Liver (tissue), 10 donors: ENCODE measurements at places on chromosomes 11 and 22.

DNA sequence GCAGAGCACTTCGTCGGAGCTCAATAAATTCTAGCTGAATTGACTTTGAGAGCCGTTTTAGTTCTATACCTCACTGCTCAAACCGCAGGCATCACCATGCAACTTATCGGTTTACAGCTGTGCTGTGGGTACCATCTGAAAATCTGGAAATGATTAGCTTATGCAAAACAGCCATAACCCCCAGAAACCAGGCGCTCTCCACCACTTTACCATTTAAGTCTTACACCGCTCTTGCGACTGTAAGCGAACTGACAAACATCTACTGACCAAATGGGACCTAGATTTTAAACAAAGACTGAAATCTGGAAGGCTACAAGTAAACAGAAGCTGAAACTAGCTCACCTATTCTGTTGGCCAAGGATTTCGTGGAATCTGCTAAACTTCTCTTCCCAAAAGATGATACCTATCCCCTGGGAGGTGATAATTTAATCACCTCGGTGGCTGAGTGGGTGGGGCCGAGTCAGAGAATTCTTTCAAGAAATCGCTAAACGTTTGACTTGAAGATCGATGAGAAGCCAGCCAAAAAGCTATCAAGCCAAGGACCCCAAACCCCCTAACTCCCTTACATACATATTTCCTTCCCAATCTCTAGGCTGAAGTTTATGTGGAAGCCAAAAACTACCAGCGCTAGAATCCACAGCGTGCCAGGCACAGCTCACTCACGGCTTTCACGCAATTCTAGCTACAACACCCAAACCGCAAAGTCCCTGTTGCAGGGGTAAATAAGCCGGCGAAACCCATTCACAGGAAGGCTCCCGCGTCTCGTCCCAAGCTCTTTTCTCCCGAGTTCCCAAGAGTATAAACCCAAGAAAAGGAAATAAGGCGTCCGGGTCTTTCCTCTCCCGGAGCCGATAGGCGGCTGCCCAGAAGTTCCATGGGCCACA, 644 bp downstream of the SPTY2D1 start:
- DNase-seq: no peak

DNA sequence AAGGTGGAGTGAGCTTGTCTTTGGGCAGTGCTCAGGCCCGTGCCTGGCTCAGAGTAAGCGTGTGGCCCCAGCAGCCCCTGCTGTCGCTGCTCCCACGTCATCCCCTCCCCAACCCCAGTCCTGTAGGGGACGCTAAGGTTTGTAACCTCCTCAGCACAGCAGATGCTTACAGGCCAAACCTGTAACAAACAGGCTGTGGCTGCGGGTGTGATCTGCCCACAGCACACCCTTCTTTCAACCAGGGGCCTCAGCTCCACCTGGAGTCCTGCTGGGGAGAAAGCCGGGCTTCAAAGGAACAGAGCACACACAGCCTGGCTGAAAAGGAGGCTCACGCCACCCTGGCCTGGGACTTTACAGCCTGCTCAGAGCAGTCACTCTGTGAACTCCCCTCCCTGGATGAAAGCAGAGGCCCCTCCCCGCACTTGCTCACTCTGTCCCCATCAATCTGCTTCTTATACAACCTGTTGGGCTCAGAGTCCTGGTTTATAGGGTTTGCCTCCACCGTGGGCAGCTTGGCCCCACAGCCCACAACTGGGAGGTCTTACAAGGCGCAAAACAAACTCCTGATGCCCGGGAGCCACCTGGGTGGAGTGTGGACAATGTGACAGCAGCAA, 54.3 kb downstream of the SCUBE1 start:
- DNase-seq: no peak

- DNase-seq: no peak
These were observed 2084.3 kb downstream of the LRRC4C start for GRCh38 chr11:39374963-39375698.

- DNase-seq: no peak
These were observed 2.3 kb downstream of the PRSS23 start for GRCh38 chr11:86802601-86803051.

DNA sequence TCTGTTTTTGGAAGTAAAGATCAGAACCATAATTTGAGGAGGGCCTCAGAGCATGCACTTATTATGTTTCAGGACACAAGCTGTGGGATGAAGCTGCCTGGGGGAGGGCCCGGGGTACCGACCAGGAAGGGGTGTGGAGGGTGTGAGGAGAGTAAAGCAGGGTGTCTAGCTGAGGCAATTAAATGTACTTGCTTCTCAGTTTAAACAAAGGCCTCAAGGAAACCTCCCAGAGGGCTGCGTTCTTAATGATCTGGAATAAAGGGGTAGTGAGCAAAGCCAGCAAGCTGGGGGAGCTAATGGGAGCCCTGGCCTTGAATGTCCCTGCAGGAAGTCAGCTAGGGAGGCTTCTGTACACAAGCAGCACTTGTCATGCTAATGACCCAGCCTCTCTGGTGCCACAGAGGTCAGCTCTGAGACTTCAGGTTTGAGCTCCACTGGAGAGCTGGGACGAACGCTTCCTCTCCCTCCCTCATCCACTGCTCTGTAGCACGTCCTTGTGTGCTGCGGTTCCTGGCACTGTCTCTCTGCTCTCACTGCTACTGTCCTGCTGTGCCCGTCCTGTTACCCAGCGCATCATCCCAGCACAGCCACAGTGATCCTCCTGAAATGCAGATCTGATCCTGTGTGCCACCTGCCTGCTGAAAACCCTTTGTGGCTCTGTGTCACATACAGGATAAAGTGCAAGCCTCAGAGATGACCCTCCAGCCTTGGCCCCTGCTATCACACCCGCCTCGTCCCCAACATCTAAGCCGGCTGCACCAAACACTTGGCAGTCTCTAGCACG, 159.7 kb downstream of the DBX1 start:
- no peak for DNase-seq

DNA sequence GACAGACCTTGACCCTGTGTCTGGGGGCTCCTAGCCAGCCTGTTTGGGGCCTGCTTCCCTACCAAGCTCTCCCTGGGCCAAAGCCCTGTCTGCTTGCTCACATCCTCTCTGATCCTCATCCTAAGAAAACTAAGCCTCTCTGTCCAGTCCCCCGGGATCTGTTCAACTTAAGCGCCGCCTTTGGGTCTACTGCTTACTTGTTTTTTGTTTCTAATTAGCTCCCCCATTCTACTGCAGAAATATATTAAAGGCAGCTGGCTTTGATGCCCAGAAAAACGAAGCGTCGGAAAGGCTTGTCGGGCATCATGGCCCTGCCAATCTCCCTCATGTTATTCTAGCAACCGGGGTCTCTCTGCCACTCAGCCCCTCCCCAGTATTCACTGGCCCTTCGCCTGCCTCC, 3.4 kb downstream of the DSCAML1 start:
- DNase-seq: no peak

- DNase-seq: no peak
These were observed 7.7 kb downstream of the SLC37A2 start for GRCh38 chr11:125070699-125071254.

DNA sequence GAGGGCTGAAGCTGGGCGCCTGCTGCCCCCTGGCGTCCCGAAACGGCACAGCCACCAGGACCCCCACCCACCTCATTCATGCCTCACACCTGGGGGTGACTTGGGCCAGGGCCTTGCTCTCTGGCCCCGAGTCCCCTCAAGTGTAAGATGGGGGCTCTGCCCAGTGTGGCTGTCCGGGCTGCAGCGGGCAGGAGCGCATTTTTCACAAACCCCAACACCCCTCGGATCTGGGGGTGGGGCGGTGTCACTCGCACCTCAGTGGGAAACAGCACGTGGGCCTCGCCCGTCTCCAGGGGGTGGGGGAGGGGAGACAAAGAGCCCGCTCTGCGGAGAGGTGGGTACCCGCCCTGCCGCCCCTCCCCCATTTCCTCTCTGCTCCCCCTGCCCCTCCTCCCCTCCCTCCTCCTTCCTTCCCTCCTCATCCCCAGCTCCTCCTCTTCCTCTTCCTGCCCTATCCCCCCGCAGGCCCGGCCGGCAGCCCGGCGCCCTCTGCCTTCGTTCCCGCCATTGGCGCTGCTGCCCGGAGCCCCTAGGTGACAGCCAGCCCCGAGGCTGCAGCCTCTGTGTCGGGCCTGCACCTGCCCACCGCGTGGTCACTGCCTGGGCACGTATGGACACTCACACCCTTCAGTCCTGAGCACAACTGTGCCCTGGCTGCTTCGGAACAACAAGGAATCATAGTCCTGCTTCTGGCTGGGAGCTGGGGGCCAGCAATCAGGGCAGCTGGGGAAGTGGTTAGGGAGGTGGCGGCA, 6.8 kb upstream of the CDKN1C start:
- peak; percentile 69 for DNase-seq

DNA sequence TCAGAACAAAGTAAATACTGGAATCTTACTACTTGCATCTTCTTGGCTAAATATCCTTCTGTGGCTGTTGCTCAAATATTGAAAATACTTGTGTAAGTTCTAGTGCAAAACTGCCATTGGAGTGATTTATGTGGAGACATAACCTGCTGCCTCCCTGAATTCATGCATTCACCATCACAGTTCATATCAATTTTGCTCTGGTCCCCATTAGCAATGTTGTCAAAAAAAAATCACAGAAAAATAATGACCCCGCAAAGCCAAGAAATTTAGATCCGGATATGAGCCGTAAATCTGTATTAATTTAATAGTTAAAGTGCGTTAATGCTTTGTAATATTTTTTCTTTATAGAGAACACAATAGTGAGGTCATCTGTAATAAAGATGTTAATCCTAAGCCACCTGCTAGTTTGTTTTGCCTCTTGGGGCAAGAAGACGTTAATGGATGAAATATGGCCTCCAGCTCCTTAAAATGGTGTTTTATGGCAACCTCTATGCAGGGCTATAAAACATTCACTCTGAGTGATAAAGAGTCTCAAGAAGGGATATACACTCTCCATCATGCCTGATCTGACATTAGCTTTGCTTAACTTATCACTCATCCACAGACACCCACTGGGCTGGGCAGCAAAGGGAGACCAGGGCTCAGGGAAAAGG, 255.9 kb downstream of the INSC start:
- DNase-seq: no peak

DNA sequence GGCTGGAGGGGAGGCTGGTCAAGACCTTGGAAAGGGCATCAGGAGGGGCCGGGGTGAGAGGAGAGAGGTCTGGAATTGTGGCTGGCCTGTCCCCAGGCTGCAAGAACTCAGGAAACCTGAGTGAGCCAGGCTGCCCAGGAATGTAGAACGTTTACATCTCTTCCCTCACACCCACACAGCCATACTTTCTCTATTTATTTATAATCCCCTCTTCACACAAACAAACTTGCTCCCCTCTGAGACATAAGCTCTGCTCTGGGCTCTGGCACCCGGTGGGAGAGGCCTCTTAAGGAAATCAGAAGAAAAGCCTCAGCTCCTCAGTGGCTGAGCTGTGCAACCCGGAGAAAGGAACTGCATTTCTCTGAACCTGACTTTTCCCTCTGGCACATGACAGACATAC, 5.5 kb downstream of the CHRDL2 start:
- no peak for DNase-seq

DNA sequence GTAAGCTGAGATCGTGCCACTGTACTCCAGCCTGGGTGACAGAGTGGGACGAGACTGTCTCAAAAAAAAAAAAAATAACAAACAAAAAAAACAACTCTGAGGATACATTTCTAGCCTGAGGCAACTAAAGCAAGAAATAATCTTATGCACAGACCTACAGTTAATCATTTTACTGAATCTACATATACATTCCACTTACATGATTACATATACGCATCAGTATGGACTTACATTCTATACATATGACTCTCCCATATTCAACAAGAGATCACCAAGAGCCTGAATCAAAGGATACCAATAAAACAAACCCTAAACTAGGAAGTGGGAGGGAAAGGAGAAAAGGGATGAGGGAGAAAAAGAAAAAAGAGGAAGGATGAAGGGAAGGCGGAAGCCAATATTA, 1.1 kb downstream of the ALG8 start:
- no peak for DNase-seq

GRCh38 chr22:49896201-49896600, 22.0 kb downstream of the ALG12 start:
- no peak for DNase-seq

DNA sequence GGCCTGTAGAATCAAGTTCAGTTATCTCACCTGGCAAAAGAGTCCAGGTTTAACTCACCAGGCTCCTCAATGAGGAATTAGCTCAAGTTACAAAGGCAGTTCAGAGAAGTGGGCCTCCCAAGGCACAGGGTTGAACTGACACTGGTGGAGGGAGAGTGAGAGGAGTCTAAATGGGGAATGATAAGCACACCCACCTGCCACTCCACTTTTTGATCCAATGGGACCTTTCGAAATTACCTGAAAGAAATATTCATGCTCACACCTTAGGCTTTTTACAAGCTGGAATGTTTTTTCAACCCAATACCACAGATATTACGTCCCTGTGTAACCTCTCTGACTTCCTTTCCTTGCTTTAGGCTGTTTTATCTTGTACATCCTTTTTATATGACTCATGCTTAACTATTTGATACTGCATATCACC, 642.7 kb upstream of the TENM4 start:
- no peak for DNase-seq

DNA sequence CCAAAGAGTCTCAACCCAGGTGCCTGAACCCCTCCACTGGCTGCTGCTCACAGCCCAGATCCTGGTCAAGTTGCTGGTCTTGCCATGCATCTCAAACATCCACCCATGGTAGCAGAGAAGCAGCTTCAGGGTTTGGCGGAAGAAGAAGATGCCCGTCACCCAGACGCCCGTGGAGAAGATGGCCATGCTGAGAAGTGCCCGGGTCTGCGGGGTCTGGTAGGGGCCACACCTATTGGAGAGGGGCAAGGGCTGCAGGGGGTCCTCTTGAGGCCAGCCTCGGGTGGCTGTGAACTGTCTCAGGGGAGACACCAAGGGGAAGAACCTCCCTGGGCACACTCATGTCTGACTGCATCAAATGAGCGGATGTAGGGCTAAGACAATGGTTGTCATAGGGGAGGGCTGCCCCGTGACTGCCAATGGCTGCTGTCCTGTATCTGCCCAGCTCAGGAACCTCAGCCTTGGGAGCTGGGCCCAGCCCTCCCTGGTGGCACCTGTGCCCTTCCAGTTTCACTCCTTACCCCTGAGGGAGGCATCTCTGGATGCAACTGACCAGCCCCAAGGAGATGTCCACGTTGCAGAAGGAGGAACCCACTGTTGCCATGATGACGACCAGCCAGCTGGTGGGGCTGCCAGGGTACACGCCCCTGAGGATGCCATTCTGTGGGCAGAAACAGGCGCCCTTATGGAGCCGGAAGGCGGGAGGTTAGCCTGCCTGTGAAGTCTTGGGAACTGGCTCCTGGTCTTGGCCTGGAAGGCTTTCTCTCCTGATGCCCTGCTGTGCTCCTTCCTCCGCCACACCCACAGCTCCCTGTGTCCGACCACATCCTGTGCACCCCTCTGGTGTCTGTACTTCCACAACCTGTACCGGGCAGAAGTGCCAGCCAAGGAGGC, 1.2 kb downstream of the CPT1B start:
- no peak for DNase-seq

GRCh38 chr22:50303848-50304527, 3.5 kb downstream of the PLXNB2 start:
- no peak for DNase-seq

DNA sequence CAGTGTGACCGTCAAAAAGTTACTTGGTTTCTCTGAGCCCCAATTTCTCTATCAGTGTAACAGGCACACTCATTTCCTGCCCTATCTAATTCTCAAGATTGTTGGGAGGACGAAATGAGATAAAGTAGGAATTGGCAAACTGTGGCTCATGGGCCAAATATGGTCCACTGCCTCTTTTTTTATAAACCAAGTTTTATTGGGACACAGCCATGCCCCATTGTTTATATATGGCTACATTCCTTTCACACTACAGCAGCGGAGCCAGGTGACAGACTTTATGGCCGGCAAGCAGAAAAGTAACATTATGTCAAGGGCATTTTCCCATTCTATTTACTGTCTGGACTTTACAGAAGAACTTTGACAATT, 116.7 kb upstream of the TIMP3 start:
- DNase-seq: no peak
